Urinary bladder (tissue), 4 donors: ENCODE measurements at places on chromosomes 7 and 10. TPM values are rescaled to one million over a fixed set of nuclear protein-coding genes. Genes with fewer than 3 reads are reported as not detected.

Gene GJD4
- polyA plus RNA-seq, result not detected

Gene CTNNA3
- polyA plus RNA-seq, result 2.0 TPM

Gene SDK1
- polyA plus RNA-seq, result 9.8 TPM

DNA sequence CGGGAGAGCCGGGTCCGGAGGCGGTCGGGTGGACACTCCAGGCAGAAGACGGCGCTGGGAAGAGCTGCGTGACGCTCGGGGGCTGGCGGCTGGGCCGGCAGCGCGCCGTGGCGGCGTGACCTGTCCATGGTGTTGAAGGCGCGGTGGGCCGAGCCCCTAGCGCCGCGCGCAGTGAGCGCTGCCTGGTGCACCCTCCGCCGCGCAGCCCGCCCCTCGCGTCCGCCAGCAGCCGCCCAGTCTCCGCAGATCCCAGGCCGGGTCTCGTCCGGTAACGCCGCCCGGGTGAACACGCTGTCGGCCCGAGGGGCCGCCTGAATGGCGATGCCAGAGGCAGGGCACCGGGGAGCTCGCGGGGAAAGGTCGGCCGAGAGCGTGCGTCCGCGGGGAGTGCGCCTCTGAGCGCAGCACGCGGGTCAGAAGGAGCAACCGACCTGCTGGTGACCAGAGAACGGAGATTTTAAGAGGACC is 657 bp upstream of the TMEM178B start:
- no peak for DNase-seq

- DNase-seq, result no peak
Observed at GRCh38 chr10:126497672-126498071, 109.4 kb upstream of the ADAM12 start.

GRCh38 chr7:114298011-114298410 is 116.6 kb upstream of the FOXP2 start:
- no peak for DNase-seq

- DNase-seq, result no peak
Observed at GRCh38 chr10:6493521-6494441, 86.3 kb downstream of the PRKCQ start.

DNA sequence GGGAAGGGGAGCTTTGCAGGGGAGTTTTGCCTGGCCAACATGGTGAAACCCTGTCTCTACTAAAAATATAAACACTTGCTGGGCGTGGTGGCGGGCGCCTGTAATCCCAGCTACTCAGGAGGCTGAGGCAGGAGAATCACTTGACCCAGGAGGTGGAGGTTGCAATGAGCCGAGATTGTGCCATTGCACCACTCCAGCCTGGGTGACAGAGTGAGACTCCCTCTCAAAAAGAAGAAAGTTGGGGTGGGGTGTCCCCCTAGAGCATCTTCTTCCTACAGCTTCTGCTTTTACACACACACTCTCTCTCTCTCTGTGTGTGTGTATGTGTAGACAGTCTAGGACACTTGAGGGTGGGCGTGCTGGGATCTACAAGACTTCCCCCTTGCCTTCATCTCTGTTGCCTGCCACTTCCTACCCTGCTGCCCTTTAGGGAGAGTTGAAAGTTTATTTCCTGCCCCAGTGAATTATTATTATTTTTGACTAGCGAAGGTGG is 21.7 kb downstream of the PLAU start:
- no peak for DNase-seq

DNA sequence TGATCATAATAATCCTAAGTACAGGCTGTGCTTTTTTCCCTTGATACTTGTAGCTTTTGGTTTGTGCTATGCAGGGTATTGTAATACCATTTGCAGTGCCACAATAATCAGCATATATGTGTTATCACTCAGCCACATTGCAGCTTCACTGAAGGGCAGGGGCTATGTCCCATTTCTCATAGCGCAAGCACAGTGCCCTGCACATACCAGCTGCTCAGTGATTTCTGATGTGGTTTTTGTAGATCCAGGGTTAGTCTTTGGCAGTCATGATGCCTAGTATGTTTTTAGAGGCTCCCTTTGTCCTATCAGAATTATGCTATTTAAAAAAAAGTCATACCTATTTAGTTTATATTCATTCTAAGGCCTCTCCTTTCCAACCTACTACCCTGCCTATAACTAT is 25.8 kb downstream of the MET start:
- no peak for DNase-seq

- no peak for DNase-seq
Observed at GRCh38 chr10:2456834-2457233, 610.5 kb upstream of the PFKP start.

- DNase-seq, result no peak
Observed at GRCh38 chr10:38605153-38605661, 511.1 kb downstream of the ZNF37A start.

GRCh38 chr10:132750936-132751335 is 35.0 kb downstream of the NKX6-2 start:
- DNase-seq, result no peak

GRCh38 chr7:132533916-132534315 is 42.4 kb downstream of the PLXNA4 start:
- DNase-seq, result no peak

DNA sequence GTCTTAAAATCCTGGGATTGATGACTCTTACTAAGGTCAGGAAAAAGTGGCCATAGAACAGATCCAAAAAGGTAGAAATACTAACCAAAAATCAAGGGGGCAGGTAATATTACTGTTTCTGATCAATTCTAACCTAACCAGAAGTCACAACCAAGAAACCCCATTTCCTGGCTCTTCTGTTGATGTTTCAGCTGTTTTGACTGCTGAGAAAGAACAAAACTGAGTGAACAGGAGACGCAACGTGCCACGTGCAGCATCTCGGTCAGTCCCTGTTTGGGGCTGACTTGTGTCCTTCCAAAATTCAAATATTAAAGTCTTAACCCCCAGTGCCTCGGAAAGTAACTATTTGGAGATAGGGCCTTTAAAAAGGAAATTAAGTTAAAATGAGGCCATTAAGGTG is 56.8 kb downstream of the JAZF1 start:
- DNase-seq, result no peak

DNA sequence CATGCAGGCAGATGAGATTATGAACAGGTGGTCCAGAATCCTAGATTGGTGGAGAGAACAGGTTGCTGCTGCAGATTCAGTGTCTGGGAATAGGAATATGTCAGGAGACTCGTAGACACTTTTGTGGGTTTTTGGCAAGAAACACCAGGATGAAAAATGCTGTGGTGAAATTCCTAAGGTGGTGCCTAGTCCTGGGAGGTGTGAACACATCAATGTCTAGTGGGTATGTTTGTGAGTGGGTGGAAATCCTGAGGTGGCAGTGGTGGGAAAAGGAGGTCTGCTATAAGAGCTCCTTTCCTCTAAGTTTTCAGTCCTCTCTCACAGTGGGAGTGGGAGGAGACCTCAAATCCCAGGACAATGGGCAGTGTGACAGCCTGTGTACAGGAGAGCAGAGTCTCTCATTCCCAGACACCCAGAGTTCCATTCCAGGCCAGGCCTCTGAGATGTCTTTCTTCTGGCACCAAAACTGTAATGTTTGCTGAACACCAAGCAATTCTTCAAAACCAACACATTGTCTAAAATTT is 5.1 kb downstream of the ERV3-1 start:
- DNase-seq, result no peak

DNA sequence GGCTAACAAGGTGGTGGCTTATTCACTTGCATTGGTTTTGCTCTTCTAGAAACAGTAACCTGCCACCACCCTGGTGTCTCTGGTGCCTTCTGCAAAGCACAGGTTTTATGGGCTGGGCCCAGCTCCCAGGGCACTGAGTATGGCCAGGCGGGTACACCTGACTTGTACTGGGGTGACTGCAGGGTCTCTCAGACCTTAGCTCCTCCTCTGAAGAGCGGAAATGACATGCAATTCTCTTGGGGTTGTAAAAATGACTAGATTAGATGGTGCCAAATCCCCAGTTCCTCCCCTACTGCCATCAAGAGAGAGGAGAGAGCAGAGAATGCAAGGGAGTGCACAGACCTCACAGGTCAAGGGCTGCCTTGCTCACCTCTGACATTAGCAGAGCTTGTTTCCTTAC is 14.7 kb downstream of the ESYT2 start:
- DNase-seq, result no peak

GRCh38 chr10:121667948-121668313 is 69.7 kb upstream of the FGFR2 start:
- no peak for DNase-seq

DNA sequence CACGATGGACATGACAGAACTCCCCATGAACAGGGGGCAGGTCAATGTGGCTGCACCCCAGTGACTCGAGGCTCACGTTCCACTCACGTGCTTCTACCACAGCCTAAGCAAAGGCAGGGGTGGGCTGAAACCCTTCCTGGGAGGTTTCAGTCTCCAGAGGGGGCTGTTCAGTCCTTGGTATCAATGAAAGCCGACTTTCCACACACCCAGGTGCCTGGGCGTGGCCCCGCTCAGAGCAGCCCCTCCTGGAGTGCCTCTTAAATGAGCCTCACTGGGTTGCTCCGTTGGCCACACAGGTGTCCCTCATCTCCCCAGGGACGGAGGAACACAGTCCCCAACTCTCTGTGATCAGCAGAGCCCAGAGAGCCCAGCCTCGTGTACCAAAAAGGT is 90.5 kb upstream of the PDGFA start:
- no peak for DNase-seq

- no peak for DNase-seq
Observed at GRCh38 chr7:2818121-2818520, 26.0 kb downstream of the GNA12 start.

GRCh38 chr10:45238896-45239295 is 76.5 kb downstream of the OR13A1 start:
- DNase-seq, result no peak
